Aortic smooth muscle cell (primary cell): ENCODE measurements at places on chromosomes 7 and 10. TPM values are rescaled to one million over a fixed set of nuclear protein-coding genes. Genes with fewer than 3 reads are reported as not detected.

The PHKG1 gene
- total RNA-seq = 2.0 and 9.4 TPM in 2 replicates

The ASB15 gene
- total RNA-seq = not detected in 2 replicates

The PVRIG gene
- total RNA-seq = not detected in 2 replicates

The SVOPL gene
- not detected in 2 replicates for total RNA-seq

The GPR15LG gene
- total RNA-seq = not detected in 2 replicates

The HTR7 gene
- 1.1 and 3.4 TPM in 2 replicates for total RNA-seq

The C1GALT1 gene
- 41.7 and 57.2 TPM in 2 replicates for total RNA-seq

The MYH16 gene
- total RNA-seq = not detected in 2 replicates

The MUC12 gene
- total RNA-seq = 0.13 and 0.37 TPM in 2 replicates

The PLPP4 gene
- total RNA-seq = 0.25 TPM in 1 of 2 replicates, not detected in the other

The GIMAP2 gene
- total RNA-seq = 0.68 and 1.6 TPM in 2 replicates

The JAKMIP3 gene
- total RNA-seq = 0.06 and 0.13 TPM in 2 replicates

The H2BK1 gene
- not detected in 2 replicates for total RNA-seq

The ANKRD1 gene
- total RNA-seq = 2.2 TPM in 2 replicates

The EVX1 gene
- total RNA-seq = not detected in 2 replicates

The YKT6 gene
- total RNA-seq = 86.2 and 107 TPM in 2 replicates

The CCZ1B gene
- total RNA-seq = 42.0 and 52.0 TPM in 2 replicates

The RNF32 gene
- 0.62 and 1.2 TPM in 2 replicates for total RNA-seq
